NCI-H748 treated with DMSO at 0.1 percent for 48 hours (cell line): ENCODE measurements at places on chromosomes 6 and 20.

GRCh38 chr20:61808447-61808846 lies 257.2 kb downstream of the TAF4 start:
- DNase-seq, result no peak

DNA sequence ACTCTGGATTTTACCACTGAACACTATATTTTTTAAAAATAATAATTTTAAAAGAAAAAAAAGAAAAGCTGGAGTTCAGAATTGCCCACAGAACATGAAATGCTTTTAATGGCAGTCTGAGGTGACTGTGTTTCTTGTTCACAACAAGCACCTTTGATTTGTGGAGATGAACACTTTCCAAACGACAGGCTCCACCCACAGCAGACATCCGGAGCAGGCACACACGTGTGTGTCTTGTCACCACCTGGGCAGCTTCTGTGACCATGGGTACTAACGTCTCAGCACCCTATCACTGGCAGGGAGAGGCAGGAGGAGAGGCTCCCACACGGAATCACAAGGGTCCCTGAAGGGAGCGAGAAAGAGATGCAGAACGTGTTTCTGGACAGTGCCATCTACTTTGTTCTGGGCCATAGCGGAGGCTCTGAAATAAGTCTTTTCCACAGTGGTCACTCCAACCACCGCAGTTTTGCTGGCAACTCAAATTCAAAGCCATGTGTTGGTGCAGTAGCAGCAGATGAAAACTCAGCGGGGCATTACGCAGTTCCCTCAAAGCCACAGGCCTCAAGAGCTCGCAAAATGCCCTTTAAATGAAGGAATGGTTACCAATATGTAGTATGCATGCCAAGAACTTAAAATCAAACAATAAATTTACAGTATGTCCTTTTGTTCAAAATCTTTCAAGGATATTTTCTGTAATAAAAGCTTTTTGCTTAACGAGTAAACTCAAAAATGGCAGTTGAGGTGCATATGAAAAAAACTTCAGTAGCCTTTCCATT lies 242.2 kb downstream of the FOXC1 start:
- DNase-seq, result no peak

GRCh38 chr6:45687570-45687969 lies 309.8 kb upstream of the SUPT3H start:
- no peak for DNase-seq

- no peak for DNase-seq
Observed at GRCh38 chr6:123990376-123990775, 186.7 kb downstream of the NKAIN2 start.

DNA sequence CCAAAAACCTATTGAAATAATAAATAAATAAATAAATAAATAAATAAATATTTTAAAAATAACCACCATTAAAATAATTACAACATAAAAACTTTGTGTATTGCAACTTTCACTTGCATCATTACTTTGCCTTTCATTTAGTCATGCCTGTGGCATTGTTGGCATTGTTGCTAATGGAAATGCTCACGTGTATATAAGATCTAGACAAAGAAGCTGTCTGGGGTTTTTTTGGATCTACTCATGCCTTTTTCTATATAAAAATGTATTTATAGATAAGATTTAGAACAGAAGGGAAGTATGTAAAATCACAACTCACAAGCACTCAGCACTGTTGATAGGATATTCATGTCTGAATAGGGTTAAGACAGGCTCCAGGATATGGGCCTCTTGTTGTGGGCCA lies 27.9 kb downstream of the GFRA4 start:
- no peak for DNase-seq

- DNase-seq, result no peak
Observed at GRCh38 chr20:49672096-49672664, 41.5 kb downstream of the B4GALT5 start.

DNA sequence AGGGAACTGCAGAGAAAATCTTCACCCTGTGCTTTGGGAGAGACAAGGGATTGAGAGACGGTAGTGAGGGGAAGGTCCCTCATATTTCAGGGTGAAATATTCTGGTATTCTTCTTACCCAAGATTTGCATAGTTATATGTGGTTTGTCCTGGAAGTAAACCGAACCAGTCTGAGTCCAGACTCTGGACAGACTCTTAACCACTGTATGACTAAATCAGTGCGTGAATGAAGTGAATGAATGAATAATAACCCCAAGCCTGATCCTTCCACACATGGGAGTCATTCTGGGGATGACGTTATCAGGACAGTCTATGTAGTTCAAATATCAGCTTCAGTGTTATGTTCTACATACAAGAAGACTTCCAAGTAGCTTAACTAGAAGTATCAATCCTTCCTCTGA lies 690.7 kb downstream of the KIF16B start:
- DNase-seq, result no peak

DNA sequence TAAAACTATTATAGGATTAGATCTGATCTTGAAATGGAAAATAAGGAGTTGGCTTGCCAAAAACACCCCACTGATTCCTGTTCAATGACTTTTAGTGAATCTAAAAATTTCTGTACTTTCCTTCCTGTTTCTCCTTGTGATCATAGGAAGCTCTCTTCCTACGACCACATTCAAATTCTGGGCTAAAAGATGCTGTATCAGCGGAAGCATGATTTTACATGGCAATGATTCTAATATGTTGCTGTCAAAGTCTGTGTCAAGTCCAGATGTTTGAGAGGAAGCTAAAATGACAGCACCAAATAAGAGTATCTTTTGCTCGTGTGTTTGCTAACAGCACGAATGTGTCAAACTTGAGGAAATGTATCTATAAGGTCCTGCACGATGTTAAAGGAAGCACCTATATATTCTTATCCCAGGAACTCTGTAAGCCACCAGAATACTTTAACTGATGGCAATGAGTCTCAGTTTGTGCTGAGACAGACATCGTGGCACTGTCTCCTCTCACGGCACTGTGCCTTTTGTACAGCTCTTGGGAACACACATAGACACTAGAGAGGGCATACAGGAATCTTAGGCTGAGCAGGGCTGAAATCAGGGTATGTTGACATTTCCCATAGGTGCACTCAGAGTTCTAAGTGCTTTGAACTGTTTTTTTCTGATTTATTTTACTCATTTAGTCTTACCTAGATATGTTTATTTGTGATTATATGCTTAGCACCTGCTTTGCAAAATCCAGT lies 24.9 kb upstream of the MAP3K4 start:
- DNase-seq, result no peak

DNA sequence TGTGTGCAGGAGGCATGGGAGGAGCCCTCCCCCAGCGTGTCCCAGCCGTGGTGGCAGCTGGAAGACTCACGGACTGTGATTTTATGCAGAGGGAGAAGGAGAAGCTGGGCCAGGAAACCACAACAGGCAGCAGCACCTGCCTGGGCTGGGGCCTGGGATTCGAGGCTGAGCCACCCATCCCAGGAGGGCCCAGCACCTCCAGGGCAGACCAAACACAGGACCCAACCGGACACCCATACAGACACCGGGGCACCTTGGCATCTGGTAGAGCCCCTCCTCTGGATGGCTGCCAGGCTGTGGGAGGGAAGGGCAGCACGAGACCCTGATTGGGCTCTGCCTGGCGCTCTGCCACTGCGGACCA lies 41.7 kb upstream of the CHRNA4 start:
- no peak for DNase-seq

DNA sequence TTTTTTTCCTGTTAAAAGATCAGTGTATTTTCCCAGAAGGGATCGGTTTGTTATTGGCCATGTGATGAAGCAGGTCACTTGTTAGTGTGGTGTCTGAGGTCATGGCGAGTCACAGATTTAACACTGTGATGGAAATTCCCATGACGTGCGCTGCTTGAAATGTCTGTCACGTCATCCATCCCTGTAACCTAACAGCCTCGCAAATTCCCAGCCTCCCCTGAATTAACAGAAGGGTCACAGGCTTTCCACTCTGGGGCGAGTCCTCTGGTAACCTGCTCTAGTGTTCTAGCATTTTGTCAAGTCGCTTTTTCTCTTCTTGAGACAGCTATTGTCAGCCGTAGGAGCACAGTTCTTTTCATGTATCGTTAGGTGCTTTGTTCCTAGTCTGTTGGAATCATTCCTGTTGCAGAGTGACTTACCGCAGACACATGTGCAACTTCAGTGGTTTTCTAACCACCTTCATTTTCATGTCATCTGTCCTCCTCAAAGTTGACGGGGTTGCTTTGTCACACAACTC lies 137.2 kb downstream of the MAP3K4 start:
- DNase-seq, result no peak

DNA sequence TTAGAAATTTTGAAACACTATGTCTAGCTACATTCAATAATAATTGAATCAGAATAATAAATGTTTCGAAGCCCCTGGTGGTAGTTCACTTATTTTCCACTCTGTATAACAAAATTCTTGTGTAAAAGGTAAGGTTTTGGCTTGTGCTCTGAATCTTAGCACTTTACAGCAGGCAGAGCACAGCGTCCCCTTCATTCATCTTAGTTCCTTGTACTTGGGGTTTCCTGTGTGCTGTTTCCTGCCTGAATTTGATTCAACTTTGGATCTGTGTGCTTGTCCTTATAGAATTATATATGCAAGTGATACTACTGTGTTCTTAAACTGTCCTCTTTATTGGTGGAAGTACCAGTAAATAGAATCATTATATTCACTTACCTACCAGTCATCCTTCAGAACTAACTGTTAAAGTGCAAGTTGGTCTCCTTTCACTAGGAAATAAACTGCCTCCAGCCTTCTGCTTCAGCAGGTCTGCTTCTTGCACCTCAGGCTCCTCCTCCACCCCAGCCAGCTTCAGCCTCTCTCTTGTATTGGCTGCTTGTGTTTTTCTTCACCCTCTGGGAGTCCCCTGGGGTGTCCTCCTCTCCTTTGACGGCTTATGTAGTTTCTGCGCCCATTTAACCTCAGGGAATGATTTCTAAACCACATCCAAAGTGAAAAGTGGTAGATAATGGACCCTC lies 28.8 kb upstream of the TULP4 start:
- no peak for DNase-seq

- no peak for DNase-seq
Observed at GRCh38 chr6:68544450-68544849, 90.6 kb upstream of the ADGRB3 start.

DNA sequence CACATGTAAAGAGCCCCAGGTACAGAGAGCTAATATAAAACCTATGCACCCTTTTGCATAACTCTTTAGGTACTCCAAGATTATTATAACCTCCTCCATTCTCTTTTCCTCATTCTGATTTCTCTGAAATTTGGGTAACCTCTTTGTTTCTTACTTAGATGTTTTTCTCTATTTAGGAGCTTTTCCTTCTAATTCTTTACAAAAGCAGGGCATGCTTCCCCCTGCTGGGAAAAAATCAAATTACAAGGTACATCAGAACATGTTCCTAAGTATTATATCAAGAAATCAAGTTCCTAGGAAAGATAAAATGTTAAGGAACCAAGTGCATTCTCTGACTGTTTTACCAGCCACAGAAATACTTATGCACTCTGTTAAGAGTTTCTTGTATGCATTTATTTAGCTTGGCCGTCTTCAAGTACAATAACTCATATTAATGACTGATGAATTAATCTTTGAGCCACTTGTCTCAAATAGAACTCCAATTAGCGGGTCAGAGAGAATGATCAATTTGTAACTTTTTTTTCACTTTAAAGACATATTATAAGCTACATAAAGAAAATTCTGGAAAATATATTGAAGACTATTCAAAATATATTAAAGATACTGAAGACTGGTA lies 2.1 kb downstream of the KHDRBS2 start:
- DNase-seq, result peak; percentile 86
